ENCODE measurements at places on chromosomes 7 and 10.

GRCh38 chr7:34750209-34750608 lies 92.2 kb downstream of the NPSR1 start:
- no peak for DNase-seq

- DNase-seq = no peak
Measured at GRCh38 chr7:114365791-114366190, 48.8 kb upstream of the FOXP2 start.

DNA sequence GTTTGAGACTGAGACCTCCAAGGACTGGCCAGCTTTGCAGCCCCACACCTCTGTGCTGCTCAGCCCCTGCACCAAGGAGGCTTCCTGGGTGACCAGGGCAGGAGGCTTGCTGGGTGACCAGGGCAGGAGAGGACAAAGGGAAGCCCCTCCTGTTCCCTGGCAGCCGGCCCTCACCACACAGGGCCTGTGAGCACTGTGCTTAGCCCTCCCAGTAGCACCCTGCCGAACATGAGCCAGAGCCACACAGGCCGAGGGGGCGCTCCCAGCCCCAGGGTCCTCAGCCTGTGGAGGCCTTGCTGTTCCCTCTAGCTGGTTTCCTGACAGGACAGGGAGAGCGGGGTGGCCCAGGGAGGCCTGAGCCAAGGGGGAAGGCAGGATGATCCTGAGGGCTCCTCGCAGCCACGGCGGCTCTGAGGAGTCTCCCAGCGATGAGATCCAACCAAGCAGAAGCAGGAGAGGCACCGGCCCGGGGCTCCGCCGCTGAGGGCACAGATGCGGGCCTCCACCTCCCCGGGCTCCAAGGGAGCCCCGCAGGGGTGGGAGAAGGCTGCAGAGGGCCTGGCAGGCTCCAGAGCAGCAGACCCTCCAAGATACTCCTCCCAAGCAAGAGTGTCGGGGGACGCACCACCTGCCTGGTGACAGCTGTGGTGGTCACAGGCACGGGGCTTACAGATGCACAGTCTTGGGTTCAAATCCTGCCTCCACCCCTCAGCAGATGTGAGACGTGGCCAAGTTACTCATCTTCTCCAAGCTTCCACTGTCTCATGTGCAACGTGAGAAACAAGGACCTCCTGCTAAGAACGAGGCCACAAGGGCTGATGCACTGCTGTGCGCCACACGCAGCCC lies 22.5 kb downstream of the WDR86 start:
- no peak for DNase-seq

GRCh38 chr7:28556025-28556424 lies 143.7 kb downstream of the CREB5 start:
- DNase-seq = no peak

GRCh38 chr10:113958631-113959382 lies 84.9 kb upstream of the ADRB1 start:
- DNase-seq = no peak

DNA sequence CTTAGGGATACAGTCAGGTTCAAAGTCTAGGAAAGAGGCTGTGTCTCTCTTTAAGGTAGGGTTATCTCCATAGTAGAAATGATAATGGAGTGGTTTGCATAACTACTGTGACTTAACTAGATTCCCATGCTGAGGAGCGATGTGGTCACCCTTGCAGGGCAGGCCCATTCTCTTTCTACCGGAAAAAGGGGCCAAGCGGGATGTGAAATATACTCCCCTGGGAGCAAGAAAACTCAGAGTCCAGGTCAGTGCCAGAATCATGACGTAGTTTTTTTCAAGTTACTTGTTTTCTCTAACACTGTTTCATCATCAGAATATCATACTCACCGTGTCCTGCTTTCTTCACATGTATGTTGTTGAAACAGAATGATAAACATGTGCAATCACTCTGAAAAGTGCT lies 649.0 kb upstream of the ANKRD30A start:
- no peak for DNase-seq

GRCh38 chr7:108724251-108725100 lies 154.8 kb downstream of the DNAJB9 start:
- DNase-seq = no peak

DNA sequence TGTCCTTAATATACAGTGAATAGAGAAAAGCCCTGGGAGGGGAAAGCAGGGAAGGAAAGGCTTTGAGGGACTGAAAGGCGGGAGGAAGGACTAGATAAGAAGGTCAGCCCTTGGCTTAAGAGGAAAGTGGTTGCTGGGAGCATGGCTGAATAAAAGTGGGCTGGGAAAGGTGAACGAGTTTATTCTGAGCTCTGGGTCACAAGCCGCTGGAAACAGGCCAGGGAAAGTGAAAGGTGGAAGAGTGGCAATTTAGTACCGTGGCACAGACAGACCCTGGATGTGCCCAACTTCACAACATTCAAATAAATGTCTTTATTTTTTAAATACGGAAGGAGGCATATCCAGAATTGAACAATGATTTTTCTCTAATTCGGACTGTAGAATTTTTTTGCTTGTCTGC lies 39.7 kb downstream of the TAC1 start:
- DNase-seq = no peak

GRCh38 chr7:29291723-29292618 lies 97.4 kb downstream of the CHN2 start:
- no peak for DNase-seq

GRCh38 chr10:13859979-13860654 lies 273.4 kb downstream of the PRPF18 start:
- DNase-seq = no peak

DNA sequence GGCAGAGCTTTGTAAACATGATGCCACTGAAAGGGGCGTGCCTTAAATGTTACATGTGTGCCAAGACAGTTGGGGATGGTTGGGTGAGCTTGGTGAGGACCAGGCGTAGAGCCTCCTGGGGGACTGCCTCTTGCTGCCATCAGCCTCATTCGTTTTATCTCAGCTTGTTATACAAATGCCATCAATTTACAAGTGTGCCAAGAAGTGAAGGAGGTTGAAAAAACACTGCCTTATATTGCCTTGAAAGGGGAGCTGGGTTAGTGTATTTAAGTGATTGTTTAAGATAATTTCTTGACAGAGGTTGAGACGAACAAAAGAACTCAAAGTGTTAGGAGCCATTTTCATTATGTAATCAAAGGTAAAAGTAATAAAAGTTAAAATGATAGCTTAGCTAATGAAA lies 354.7 kb downstream of the PHTF2 start:
- no peak for DNase-seq

DNA sequence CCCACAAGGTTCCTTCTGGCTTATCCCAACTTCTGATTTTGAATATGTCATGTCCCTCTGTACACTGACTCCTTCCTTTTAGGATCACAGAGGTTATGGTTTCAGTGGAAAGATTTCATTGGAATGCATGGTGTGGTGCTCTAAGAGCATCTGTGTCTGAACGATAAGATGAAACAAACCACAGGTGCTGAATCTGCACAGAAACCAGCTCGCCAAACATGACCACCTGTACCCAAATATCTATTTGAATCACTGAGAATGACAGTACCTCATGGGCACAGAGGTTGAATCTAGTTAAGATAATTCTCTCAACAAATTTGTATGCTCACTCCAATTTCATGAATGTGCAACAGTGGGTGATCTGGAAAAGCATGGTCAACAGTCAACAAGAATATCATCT lies 105.3 kb downstream of the DGKI start:
- no peak for DNase-seq

Measured in left forelimb (tissue), 1 donor.